ENCODE measurements at places on chromosomes 3 and 15.

- no peak for DNase-seq
These were observed 63.1 kb downstream of the CGNL1 start for GRCh38 chr15:57439128-57440027.

- DNase-seq = no peak
These were observed 71.9 kb downstream of the NR2F2 start for GRCh38 chr15:96402403-96402802.

DNA sequence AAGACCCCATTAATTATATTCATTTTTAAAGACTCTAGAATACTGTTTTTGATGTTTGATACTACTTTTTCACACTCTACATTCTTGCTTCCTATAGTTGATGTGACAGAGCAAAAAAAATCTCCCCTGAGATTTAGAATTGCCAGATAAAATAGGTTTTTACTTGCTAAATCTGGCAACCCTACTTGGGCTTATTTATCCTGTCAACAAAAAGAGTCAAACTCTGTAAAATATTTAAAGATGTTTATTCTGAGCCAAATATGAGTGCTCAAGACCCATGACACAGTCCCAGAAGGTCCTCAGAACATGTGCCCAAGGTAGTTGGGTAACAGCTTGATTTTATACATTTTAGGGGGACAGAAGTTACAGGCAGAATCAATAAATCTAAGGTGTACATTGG, 72.3 kb downstream of the DAPK2 start:
- DNase-seq = no peak

DNA sequence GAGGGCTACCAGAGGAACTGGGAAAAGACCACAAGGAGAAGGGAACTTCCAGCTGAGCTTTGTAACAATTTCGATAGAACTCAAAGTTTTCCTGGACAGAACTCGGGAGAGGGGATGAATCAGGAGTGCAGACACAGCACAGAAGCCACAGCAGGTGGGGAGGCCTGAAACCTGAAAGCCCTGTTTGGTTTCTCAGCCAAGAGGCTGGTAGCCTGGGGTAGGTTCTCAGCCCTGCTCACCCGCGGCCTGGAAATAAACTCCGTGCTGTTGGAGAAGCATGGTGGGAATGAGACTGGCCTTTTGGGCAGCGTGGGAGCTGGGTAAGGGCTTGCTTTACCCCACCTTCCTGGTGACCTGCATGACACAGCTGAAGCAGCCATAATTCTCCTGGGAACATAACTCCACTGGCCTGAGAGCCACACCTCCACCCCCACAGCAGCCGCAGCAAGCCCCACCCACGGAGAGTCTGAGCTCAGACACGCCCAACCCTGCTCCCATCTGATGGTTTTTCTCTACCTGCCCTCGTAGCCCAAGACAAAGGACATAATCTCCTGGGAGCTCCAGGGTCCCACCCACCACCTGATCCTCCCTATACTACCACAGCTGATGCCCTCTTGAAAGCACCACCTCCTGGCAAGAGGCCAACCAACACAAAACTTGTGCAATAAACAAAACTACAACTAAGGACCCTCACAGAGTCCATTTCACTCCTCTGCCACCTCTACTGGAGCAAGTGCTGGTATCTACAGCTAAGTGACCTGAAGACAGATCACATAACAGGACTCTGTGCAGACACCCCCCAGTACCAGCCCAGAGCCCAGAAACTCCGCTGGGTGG, 52.5 kb upstream of the CHRM5 start:
- DNase-seq = no peak

GRCh38 chr15:93469994-93470393, 381.0 kb upstream of the RGMA start:
- DNase-seq = no peak

DNA sequence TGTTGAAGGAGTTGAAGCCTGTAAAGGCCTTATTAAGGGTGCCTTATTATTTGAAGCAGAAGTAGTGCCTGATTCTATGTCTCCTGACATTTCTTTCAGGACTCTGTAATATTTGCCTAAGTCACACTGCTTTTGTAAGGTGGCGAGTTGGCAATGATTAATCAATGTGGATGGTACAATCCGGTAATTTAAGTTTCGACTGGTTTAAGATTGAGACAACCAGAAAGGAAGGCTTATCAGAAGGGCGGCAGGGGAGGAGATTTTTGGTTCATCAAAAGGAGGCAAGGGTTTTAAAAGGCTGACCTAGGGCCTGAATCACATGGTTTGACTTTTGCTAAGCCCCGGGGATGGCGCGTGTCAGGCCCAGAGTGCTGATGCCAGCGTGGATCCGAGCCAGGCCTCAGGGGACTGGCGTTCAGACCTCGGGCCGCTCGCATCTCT, 830 bp upstream of the RNF13 start:
- DNase-seq = no peak

GRCh38 chr15:91548549-91548948, 305.0 kb upstream of the SLCO3A1 start:
- DNase-seq = no peak

- no peak for DNase-seq
These were observed 199.5 kb downstream of the GOLGA6L6 start for GRCh38 chr15:20341901-20342600.

DNA sequence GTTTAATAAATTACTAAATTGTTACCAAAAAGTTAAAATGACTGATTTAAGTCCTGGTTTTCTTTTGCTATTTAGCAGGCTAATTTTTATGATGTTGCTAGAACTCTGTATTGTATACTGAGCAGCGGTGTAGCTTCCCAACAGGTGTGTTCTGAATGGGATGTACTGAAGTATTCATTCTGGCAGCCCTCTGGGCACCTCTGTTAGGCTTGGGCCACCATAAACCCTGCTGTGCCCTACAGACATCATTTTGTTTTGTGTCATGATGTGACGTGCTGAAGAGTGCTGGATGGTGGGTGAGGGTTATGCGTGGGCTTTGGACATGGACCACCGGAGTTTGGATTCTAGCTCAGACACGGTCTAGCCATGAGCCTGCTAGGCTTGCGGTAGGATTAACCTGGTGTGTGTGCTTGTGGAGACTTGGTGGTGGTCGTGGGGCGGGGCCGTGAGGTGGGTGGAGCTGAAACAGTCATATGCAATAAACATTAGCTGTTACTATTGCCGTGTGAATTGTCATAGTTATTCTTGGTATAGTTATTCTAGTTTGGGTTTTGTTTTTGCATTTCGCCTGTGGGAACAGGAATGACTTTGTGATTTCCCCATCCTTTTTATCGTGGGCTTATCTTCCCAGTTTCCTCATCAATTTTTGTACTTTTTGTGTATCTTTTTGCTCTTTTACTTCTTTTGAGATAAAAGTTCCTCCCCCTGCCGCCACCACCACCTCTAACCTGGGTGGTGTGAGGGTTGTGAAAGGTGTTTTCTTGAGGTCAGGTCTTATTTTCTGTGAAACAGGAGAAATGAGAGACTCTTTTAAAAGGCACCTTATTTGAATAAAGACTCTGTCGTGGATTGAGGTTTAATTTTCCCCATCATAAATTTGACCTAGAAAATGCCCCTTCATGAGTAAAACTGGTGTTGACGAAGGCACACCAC, 93.7 kb downstream of the MCTP2 start:
- no peak for DNase-seq

DNA sequence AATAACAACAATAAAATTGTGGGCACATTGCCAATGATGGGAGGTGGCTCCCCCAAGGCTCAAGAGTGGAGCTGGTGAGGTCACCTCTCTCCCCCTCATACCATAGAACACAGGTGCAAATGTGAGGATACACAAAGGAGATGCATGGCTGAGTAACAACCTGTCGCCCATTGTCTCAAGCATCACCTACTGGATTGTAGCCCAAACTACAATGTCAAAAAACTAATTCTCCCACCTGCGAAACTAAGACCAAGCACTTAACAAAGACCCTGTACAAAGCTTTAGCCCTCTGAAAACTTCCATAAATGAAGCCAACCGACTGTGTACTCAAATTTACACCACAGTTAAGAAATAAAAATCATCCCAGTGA, 50.4 kb upstream of the IGSF11 start:
- no peak for DNase-seq

DNA sequence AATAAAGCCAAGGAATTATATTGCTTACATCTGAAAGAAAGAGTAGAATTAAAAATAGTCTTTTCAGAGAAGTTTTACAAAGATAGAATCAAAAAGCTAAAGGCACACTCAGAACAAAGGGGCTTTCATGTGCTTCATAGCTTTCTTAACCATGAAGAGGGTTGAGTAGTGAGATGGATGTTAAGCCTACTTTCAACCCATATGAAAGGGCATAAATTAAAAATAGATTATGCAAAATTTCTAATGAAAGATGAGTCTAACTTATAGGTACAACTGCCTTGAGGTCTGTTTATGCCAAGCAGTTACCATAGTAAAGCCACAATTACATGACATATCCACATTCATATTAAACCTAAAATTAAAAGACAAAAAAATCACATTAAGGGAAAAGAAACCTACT, 223.3 kb upstream of the ARHGEF26 start:
- no peak for DNase-seq

- no peak for DNase-seq
These were observed 34.9 kb downstream of the CP start for GRCh38 chr3:149186721-149187120.
